Activated CD4-positive, alpha-beta memory T cell treated with anti-CD3 and anti-CD28 coated beads for 36 hours (primary cell): ENCODE measurements at places on chromosomes 3 and 15. TPM values are rescaled to one million over a fixed set of nuclear protein-coding genes. Genes with fewer than 3 reads are reported as not detected.

Gene DUOXA2
- not detected for total RNA-seq

Gene CYP8B1
- total RNA-seq, result not detected

Gene ARRDC4
- 0.29 TPM for total RNA-seq

Gene AQR
- 30.1 TPM for total RNA-seq

Gene A4GNT
- total RNA-seq, result not detected

Gene GMNC
- total RNA-seq, result not detected

Gene FAM81A
- not detected for total RNA-seq

Gene TUSC7
- not detected for total RNA-seq

Gene NEDD4
- total RNA-seq, result 18.5 TPM

Gene LCTL
- not detected for total RNA-seq

Gene GRIP2
- total RNA-seq, result not detected

Gene UACA
- total RNA-seq, result 4.1 TPM

Gene HCN4
- total RNA-seq, result not detected

Gene NR2E3
- not detected for total RNA-seq

Gene ZNF502
- total RNA-seq, result 0.69 TPM

Gene SLC38A3
- not detected for total RNA-seq

Gene JMJD7
- total RNA-seq, result 24.8 TPM

Gene ITIH1
- not detected for total RNA-seq

Gene KIAA1143
- 32.5 TPM for total RNA-seq

Gene TM6SF1
- 1.9 TPM for total RNA-seq

Gene FBXO40
- not detected for total RNA-seq

Gene P2RY13
- not detected for total RNA-seq

Gene ALS2CL
- total RNA-seq, result 4.0 TPM

Gene SCAANT1
- not detected for total RNA-seq

Gene HHLA2
- total RNA-seq, result 0.86 TPM

Gene CSTA
- total RNA-seq, result not detected

Gene NRG4
- not detected for total RNA-seq

Gene ZFYVE19
- 26.1 TPM for total RNA-seq

Gene TRH
- not detected for total RNA-seq

Gene RASGRP1
- 174 TPM for total RNA-seq

Gene IGSF10
- not detected for total RNA-seq

Gene MNS1
- 0.10 TPM for total RNA-seq

Gene ADIPOQ
- not detected for total RNA-seq

Gene LDHAL6B
- total RNA-seq, result not detected

Gene ATG7
- total RNA-seq, result 33.6 TPM

Gene NRROS
- total RNA-seq, result 25.3 TPM

Gene CFAP100
- not detected for total RNA-seq

Gene IL17RC
- total RNA-seq, result 0.40 TPM

Gene PLA2G4B
- 6.0 TPM for total RNA-seq

Gene GOLGA8M
- 0.46 TPM for total RNA-seq

Gene RAP2B
- total RNA-seq, result 12.7 TPM

Gene REC114
- total RNA-seq, result not detected

Gene POLQ
- 25.1 TPM for total RNA-seq

Gene AADAC
- total RNA-seq, result not detected

Gene FOXL2
- not detected for total RNA-seq

Gene SERPINI2
- not detected for total RNA-seq

Gene IL5RA
- total RNA-seq, result 0.15 TPM

Gene TP63
- total RNA-seq, result 0.52 TPM

Gene CORO2B
- total RNA-seq, result 0.19 TPM

Gene TGM5
- not detected for total RNA-seq

Gene CLDN11
- not detected for total RNA-seq

Gene RLBP1
- not detected for total RNA-seq

Gene LRTM1
- not detected for total RNA-seq

Gene PTH1R
- total RNA-seq, result not detected

Gene GOLGA8S
- total RNA-seq, result 0.05 TPM

Gene SLC30A4
- total RNA-seq, result 2.0 TPM
